ENCODE measurements at places on chromosomes 5 and 9. TPM values are rescaled to one million over a fixed set of nuclear protein-coding genes. Genes with fewer than 3 reads are reported as not detected.

The ARID3C gene
- not detected for total RNA-seq

The LCN15 gene
- total RNA-seq = not detected

The BTNL8 gene
- not detected for total RNA-seq

The CCNO gene
- 0.06 TPM for total RNA-seq

The TPPP gene
- total RNA-seq = 0.39 TPM

All from adrenal gland (tissue), 19 donors.